Daoy (cell line): ENCODE measurements at places on chromosomes 1 and 21.
A peak's percentile ranks its signal among the peaks of the same experiment; 100 is the strongest.

GRCh38 chr1:8155528-8156186, 129.5 kb upstream of the ERRFI1 start:
- peak; percentile 58 for DNase-seq

- DNase-seq, result no peak
These were observed 132.2 kb downstream of the ACBD6 start for GRCh38 chr1:180370188-180370587.

- DNase-seq, result no peak
These were observed 207.3 kb upstream of the CSF3R start for GRCh38 chr1:36689992-36690391.

DNA sequence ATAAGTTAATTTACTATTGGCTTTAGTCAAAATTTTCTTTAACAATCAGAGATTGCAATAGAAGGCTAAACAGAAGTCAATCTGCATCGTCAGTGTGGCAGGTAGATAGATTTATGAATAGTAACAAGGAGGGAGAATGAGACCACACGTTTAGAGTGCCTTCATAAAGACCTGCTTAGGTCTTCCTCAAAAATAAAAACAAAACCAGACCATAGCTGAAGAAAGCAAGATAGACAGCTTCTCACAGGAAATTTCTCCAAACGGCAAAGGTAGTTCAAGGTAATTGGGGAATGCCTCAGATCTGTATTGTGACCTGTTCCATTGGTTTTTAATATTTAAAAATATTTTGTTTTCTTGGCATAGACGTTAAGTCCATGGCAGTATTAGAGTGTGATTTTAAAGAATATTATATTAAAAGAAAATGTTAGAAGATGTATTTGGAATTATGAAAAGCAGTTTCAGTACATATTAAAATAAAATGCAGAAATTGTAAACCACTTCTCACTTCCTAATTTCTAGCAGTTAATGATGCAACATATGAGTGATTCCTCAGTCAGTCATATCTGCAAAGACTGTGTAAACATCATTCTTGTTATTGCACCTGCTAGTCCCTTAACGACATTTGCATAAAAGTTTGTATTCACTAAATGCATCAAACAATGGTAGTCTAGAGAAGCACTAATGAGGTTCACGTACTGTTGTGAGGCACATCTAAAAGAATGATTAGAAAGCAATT, 278.0 kb downstream of the HLX start:
- DNase-seq, result no peak

DNA sequence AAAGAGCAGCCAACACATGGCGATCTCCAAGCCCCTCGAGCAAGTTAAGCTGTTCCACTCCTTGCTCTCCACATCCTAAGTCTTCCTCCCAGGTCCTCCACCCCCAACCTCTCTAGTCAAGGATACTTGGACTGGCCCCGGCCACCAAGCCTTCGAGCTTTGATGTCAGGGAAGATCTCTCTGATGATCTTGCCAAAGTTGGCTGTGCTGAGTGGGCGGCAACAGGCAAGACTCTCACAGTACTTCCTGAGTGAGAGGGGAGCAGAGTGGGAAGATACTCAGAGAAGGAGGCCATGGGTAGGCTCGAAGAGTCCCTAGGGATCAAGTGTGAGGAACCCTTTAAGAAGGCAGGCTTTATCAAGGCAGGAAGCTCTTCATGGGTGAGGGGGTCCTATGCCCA, 2.8 kb downstream of the RFX5 start:
- DNase-seq, result no peak

GRCh38 chr1:60942291-60942690, 140.1 kb upstream of the NFIA start:
- peak; percentile 43 for DNase-seq

DNA sequence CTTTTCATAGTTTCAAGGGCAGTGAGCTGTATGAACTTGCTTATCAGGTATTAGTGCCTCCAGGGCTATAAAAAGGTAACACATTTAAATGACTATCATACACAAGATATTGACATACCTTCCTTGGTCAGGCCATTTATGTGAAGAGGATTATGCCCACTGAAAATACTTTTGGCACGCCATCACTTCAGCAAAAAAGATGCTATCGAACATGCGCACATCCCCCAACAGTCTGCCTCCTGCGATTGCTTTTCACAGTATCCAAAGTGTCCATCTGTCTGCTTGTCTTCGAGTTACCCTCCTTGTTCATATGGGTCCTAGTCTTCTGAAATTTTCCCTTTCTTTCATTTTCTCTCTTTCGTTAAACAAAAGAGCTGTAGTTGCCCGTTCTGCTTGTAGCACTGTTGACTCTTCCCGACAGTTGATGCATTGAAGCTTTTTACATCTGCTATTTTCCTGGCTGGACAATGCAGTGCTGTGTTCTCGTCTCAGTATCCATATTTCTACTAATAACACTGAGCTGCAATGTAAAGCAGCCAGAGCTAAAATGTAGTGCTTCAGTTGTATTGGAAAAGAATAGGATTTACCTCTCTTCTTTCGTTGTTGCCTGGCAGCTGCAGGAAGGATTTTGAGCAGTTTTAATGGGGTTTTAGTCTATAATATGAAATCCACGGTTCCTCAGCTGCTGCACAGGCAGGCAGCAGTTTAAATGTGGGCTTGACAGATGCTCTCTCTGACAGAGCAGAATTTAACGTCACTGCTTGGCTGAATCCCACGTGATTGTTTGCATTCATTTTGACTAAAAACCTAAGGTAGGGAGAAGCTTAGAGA, at the start of gene B3GALT2:
Gene B3GALT2 (minus strand): TSS at position 713 of the 831 bp plus-strand sequence. CDS start 5,051 bp downstream, outside the sequence.
- DNase-seq, result no peak
